ENCODE measurements at places on chromosomes 4 and X.

GRCh38 chr4:138243369-138243768 lies 1.2 kb upstream of the SLC7A11 start:
- DNase-seq, result no peak

- no peak for DNase-seq
These were observed 16.3 kb upstream of the ESX1 start for GRCh38 chrX:104270916-104271512.

- no peak for DNase-seq
These were observed 96.5 kb upstream of the BEND4 start for GRCh38 chr4:42248972-42249371.

DNA sequence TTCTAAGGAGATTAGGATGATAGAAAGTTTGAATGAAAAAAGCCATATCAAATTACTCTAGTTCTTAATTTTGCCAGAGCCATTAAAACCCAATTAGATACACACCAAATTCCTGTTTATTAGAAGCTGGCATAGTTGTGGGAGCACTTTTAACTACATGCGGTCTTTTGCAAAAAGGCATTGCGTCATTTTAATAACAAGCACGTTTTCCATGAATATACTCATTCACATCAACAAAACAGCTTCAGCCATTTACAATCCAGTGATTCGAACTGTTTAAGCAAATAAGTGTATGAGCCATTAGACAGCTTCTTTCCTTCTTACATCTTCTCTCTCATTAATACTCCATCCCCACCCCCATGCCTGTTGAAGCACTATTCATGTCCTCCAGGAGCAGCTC lies 109.5 kb upstream of the EOLA2 start:
- no peak for DNase-seq

DNA sequence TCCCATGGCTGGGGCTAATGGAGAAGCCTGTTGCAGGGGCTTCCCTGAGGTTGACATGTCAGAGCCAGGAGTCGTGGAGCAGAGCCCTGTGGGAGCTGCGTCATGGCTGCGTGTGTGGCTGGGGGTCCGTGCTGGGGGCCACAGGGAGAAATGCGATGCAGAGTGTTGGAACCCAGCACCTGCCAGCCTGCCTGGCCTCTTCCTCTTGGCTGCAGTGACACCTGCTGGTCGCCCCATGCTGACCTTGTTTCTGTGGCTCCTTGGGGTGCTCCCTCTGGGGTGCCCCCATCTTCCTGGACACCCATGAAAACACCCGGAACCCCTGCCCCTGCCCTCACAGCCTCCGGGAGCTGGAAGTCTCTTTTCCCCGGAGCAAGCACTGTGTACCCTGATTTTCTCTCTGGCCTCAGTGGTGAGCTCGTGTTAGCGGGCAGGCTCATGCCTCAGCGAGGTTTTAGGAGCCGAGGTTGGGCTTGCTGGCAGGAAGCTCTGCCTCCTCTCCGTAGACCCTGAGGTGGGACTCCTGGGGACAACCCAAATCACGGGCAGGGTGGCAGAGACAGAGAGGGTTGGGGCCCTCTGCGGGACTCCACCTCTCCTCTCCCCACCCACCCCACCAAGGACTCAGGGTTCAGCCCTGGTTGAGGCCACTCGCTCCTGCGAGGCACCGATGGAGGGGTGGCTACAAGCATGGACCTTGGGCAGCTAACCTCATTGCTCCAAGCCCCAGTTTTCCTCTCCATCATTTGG lies 103.7 kb downstream of the SORCS2 start:
- peak; percentile 49 for DNase-seq

- no peak for DNase-seq
These were observed 32.4 kb upstream of the RBPJ start for GRCh38 chr4:26288355-26288909.

DNA sequence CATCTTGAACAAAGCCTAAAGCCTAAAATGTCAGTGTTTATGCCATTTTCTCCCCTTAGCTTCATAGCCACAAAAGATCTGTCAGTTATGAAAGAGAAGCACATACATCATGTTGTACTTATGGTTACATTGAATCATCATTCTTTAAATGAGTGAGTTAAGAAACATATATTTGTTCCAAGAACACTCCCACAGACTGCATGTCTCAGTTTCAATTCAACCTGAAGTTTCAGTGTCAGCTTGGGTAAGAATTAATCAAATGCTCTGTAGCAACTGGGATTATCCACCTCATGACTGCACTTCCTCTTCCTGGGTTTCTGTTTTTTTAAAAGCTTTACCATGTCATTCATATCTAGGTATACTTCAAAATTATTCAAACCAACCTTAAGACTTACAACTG lies 3.9 kb upstream of the TMPRSS11B start:
- DNase-seq, result no peak

- no peak for DNase-seq
These were observed 11.1 kb downstream of the CNGA2 start for GRCh38 chrX:151745651-151746050.

DNA sequence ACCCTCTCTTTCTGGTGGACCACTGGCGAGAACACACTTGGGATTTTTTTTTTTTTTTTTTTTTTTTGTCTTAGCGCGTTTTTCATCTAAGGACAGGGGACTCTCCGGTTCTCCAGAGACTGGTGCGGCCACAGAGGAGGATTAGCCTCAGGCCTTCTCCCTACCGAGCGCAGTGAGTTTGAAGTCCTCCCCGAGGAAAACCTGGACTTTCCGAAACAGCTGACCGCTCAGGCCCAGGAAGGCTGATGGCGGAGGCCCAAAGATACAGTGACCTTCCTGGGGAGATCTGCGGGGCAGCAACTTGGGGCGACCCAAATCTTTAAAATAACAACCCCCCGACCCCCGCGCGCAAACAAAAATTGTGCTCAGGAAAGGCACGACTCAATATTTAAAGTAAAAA lies 9.2 kb downstream of the NKX3-2 start:
- no peak for DNase-seq

- no peak for DNase-seq
These were observed 74.7 kb upstream of the INTU start for GRCh38 chr4:127558088-127558487.

DNA sequence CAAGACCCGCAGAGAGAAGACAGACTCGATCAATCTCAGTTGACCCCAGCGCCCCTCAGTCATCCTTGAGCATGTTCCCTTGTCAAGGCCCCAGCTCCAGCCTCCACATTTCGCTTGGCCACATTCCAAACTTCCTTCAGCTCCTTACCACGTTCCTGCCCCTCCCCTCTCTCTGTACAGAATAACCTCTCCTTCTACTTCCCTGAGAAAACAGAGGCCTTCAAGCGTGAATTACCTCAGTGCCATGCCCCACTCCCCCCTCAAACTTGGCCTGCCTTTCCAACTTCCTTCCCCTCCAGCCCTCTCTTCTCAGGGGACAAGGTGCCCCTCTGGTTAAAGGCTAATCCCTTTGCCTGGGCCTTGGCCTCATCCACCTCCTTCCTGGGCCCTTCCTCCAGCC lies 3.2 kb upstream of the RIPPLY1 start:
- DNase-seq, result no peak

- no peak for DNase-seq
These were observed 32.0 kb upstream of the USP51 start for GRCh38 chrX:55521687-55522086.

DNA sequence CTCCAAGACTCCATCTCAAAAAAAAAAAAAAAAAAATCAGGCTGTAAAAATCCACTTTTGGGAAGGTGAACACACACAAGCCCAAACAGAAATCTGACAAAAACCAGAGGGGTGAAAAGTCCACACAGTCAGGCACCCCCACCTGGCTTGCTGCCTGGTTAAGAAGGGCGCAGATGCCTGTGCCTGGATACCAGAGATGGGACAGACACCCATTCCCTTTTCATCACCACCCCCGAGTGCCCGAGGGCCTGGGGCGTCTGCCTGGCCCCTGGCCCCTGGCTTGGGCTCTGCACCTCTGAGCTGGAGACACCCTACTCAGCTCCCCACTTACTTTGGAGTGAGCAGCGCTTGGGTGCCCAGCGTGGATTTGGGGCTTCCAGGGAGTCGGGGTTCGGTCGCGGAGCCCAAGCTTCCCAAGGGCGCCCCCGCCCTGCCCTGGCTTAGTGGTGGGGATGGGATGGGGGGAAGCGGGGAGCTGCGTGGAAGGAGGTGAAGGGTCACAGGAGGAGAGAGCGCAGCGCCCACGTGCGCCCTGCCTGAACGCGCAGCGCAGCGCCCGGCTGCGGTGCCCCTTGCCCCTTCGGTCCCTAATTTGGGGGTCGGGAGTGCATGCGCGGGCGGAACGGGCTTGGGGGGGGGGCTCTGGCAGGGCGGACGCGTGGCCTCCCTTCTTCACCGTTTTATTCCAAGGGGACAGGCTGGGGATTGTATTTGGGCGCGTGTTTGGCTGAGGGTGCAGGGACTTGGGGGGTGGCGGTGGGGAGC lies 11.3 kb downstream of the SHOX start:
- no peak for DNase-seq
